NCI-H345 (cell line): ENCODE measurements at places on chromosomes 13 and 19.

DNA sequence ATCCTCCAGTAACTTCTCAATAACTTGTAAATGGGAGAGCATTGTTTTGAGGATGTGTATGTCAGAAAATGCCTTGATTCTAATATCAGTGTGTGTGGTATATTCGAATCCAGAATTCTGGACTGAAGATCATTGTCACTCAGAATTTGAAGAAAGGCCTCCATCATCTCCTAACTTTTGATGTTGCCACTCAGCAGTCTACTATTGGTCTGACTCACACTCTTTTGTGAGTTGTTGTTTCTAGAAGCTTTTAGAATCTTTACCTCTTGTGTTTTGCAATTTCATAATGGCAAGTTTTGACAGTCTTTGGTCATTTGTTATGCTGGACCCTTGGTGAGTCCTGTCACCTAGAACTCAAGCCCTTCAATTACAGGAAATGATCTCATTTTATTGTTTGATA is 77.0 kb downstream of the RUBCNL start:
- DNase-seq = no peak

GRCh38 chr13:86486582-86486981 is 687.4 kb upstream of the SLITRK6 start:
- no peak for DNase-seq

- peak; percentile 90 for DNase-seq
Measured at GRCh38 chr13:102040812-102041211, 361.0 kb downstream of the FGF14 start.

DNA sequence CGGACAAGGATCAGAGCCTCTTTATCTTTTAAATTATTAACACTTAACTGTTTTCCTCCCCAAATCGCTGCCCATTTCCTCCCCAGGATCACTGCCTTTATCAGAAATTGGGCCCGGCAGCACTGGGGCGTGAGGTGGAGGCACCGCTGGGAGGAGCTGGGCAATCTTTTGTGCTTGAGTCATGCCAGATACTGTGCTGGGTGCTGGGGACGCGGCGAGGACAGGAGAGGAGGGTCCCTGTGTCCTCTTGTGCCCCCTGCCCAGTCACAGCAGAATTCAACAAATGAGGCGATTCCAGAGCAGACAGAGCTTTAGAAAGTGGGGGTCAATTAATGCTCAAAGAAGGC is 347.8 kb downstream of the ZNF536 start:
- no peak for DNase-seq

DNA sequence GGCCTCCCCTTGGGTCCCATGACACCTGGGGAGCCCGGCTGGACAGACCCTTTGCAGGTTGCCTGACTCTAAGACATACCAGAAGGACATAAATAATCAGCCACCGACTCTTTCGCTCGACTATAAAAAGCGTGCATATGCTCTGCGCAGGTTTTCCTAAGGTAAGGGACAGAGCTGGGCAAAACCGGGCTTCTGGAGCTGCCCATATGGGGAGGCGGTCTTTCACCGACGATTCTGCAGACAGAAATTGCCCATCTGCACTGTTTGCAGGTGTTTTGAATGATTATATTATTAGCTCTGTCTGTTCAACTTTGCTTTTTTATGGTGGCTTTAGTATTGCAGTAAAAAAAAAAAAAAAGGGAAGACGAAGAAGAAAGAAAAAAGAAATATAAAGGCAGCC is 347.2 kb downstream of the TSHZ3 start:
- no peak for DNase-seq

GRCh38 chr13:79404985-79405384 is 1.1 kb downstream of the RBM26 start:
- no peak for DNase-seq

- DNase-seq = no peak
Measured at GRCh38 chr13:101157261-101157660, 259.0 kb downstream of the NALCN start.

DNA sequence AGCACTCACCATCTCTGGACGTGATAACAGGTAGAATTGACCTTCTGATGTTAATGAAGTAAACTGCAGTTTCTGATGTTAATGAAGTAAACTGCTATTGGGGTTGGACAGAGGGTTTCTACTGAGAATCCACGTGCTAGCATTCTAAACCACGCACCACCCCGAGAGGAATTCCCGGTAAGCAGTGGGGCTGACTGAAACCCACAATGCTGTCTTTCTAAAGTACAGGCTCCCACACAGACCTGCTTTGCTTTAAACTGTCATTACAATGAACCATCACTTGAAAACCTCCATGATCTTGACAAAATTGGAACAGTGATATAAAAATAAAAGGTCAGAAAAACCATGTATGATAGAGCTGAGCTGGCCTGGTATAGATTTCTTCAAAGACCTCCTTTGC is 559.0 kb downstream of the FGF9 start:
- no peak for DNase-seq

GRCh38 chr13:110869231-110869804 is 45.6 kb downstream of the ANKRD10 start:
- DNase-seq = no peak

- no peak for DNase-seq
Measured at GRCh38 chr19:16218851-16219250, 21.1 kb downstream of the AP1M1 start.

DNA sequence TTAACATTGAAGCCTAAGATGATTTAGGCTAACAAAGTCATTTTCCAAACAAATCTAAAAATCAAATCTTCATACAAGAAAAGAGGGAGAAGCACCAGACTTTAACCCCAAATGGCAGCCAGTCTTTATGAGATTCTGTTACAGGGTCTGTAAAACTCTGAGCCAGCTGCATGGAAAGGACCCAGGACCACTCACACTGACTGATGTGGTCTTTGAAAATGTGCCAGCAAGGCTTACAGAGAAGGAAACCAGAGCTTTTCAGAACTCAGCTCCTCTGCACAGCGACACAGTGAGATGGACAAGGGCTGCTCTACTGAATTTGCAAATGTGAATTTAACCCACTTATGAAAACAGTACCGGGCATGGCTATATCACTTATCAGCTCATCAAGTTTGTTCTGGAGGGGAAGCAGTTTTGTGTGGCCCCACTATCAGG is 98.8 kb upstream of the SERP2 start:
- DNase-seq = no peak

DNA sequence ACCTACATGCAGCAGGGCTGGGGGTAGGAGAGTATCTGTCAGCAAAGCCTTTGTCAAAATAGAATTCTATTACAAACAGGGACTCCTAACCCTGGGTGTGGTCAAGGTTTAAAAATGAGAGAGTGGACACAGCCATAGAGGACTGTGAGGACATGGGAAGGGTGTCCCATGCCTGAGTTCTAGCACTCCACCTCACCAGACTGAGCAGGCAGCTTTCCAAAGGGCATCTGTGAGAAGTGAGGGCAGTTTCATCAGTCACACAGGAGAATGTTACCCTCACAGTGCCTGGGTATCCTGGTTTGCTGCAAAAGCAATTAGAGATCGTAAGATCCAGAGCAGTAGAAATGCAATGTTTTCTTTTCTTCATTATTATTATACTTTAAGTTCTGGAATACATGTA is 174.9 kb upstream of the UBL3 start:
- no peak for DNase-seq

- DNase-seq = no peak
Measured at GRCh38 chr19:54203151-54203611, 2.5 kb downstream of the RPS9 start.

DNA sequence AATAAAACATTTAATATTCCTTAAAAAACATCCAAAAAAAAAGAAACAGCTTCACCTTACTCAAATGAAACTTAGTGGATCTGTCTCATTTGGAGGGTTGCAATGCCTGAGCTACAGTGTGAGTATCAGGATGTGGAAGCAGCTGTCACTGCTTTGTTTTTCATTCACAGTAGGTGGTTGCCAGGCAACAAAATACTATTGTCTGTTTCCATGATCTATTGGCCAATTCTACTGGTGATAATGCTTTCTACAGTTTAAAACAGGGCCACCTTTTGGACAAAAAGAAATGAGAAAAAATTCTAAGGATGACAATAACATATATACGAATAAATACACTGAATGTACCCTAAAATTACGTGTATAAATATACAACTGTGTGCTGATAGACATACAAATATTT is 3.0 kb downstream of the ENOX1 start:
- peak; percentile 74 for DNase-seq

GRCh38 chr13:75214846-75215245 is 267.1 kb downstream of the TBC1D4 start:
- no peak for DNase-seq

DNA sequence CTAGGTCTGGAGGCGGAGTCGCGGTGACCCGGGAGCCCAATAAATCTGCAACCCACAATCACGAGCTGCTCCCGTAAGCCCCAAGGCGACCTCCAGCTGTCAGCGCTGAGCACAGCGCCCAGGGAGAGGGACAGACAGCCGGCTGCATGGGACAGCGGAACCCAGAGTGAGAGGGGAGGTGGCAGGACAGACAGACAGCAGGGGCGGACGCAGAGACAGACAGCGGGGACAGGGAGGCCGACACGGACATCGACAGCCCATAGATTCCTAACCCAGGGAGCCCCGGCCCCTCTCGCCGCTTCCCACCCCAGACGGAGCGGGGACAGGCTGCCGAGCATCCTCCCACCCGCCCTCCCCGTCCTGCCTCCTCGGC is at the start of gene SLC5A5:
SLC5A5 (plus strand) TSS at position 68 of the 373 bp plus-strand sequence. CDS start 375 bp downstream, outside the sequence.
- DNase-seq = no peak

DNA sequence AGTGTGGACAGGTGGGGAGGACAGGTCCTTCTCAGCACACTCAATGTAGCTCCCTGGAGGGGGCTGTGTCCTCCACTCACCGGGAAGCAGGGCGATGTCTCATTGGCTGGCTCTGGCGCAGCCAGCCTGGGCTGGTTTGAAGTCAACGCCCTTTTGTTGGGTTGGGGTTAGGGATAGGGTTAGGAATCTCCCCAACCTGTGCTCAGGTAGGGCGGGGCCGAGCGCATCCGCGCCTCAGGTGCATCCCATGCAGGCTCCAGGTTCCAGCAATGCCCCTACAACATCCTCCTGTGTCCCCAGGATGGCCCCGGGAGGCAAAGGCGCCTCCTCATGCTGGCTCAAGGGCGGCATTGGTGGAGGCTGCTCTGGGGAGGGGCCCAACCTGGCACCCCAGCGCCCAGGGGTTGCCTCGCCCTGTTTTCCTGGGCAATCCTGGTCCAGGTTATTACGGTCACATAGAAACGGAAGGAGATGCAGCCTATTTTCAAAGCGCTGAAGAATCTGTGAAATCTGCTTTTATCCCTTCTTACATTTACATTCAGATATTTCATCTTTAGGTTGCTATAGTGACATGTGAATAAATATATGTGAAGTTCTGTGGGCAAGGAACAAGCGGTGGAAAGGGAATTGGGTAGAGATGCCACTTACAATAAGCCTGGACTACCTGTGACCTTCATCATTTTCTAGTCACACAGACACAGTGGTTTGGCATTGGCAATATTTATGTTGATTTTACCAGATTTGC is 74.3 kb downstream of the TM9SF2 start:
- no peak for DNase-seq

- no peak for DNase-seq
Measured at GRCh38 chr13:51740698-51741097, 63.3 kb downstream of the DHRS12 start.

DNA sequence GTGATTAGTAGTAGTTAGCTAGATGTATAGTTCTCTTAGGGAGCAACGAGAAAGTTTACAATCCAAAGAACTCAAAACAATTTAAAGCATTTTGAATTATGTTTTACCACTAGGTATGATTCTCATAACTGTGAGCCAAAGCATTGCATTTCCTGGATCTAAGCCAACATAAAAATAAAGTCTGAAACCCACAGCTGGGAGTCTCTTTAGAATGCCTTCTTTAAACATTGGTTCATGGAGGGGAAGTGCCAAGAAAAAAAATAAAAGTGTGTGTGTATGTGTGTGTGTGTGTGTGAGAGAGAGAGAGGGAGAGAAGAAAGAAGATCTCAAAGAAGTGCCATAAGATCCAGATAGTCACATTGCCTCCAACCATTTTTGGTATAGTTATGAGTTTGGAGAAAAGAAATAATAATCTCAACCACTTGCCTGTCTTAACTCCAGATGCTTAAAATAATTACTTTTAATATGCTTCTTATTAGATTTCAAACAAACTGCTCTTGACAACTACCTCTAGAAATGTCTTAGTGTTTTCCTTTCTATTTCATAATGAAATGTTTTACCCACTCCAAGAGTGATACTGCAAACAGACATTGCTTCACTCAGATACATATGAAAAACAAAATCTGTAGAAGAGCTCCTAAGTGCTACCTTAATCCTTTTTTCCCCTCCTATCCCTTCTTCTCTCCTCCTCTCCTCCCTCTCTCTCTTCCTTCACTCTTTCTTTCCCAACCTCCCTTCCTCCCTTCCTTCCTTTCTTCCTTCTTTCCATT is 554.1 kb downstream of the KCTD12 start:
- peak; percentile 2 for DNase-seq

GRCh38 chr13:43895940-43896339 is 16.2 kb downstream of the LACC1 start:
- DNase-seq = no peak

GRCh38 chr19:3554254-3555083 is 2.9 kb downstream of the MFSD12 start:
- DNase-seq = no peak

- DNase-seq = no peak
Measured at GRCh38 chr13:74372511-74372910, 238.3 kb upstream of the KLF12 start.

GRCh38 chr13:63690672-63691071 is 2275.0 kb upstream of the PCDH20 start:
- DNase-seq = no peak

GRCh38 chr19:56899943-56900342 is 59.4 kb upstream of the PEG3 start:
- no peak for DNase-seq

- no peak for DNase-seq
Measured at GRCh38 chr19:41753159-41753558, 2.2 kb upstream of the CEACAM6 start.

- no peak for DNase-seq
Measured at GRCh38 chr13:39602277-39602613, 748 bp downstream of the LHFPL6 start.

- DNase-seq = no peak
Measured at GRCh38 chr13:76939215-76939614, 9.1 kb upstream of the ACOD1 start.

DNA sequence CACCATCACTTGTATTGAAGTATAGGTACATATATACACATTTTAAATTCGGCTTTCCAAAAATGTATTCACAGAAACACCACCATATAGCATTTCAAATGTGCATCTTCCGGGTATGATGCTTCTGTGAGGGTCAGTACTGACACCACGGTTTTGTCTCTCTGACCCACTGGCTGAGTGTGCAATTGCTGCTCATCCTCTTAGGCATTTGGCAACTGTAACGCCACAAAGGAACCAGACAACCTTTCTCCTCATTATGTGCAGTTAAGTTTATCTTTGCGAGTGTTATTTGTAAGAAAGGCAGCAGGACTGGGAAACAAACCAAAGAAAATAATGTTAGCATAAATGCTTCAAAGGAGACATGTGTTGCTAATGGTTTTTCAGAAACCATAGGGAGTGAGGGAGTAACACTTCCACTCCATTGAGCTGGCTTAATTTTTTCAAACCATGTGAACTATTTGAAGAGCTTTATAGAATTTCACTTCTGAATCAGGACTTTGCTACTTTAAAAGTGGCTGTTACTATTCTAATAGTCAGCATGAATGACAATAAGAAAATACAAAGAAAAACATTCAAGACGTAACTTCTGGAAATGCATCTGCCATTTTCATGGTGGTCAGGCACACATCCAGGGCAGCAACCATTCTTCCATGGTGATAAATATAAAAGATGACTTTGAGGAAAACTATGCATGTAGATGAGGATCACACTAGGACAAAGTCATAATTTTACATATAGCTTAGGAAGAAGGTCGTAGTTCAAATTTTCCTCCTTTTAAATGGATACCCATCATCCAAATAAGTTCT is 423.3 kb downstream of the MZT1 start:
- no peak for DNase-seq
